ENCODE measurements at places on chromosomes 7 and 10.

GRCh38 chr7:151512353-151512752 is 7.3 kb downstream of the RHEB start:
- DNase-seq, result no peak

- no peak for DNase-seq
These were observed 68.9 kb downstream of the PTPRZ1 start for GRCh38 chr7:121941830-121942229.

- no peak for DNase-seq
These were observed 21.7 kb upstream of the BMPER start for GRCh38 chr7:33883671-33883965.

- DNase-seq, result no peak
These were observed 19.5 kb downstream of the MTPN start for GRCh38 chr7:135957627-135958026.

DNA sequence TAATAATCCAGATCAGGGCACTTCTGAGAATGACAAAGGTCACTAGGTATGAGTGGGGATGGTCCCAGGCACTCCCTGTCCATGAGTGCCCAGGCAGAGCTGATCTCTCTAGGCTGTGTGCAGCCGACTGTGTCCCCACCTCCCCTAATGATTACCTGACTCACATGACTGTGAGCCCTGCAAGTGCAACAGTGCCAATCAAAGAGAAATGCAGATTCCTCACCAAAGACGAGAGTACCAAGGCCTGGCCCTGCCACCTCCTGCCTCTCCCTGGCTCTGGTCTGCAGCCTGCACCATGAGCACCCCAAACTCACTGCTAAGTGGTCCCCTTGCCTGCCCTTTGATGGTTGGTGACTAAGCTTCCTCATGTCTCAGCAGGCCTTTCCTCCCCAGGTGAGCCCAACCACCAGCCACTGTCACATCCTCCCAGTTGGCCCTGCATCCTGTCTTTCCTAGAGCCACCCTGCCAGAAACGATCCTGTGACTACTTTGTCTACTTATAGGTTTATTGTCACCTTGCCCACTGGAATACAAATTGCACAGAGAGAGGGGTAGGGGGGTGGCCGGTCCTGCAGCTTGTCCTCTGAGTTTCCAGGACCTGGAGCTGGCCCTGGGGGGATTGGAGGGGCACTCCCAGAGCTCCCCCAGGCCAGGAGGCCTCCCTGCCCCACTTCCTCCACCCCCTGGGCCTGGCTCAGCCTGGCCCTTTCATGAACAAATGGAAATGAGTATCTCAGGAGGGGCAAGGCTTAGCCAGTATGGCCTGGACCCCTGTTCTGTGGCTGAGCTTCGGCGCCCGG is 22.4 kb upstream of the GDF10 start:
- DNase-seq, result no peak

- DNase-seq, result peak; percentile 13
These were observed 45.9 kb upstream of the ARHGAP12 start for GRCh38 chr10:31974434-31975124.

DNA sequence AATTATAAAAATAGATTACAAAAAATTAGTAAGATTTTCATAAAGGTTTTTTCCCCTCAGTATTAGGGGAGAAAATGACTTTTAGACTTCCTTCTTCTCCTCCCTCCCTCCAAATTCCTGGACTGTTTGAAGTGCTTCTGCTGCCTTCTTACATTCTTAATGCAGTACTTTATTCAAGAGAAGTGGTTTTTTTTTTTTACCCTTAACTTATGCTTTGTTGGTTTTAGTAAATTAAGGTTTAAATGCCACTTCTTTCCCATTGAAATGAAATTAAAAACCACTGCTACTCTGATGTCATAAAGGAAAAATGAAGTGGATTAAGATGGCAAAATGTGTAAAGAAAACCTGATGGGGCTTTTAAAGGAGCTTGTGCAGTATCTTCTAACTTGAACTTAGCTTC is 140.7 kb downstream of the VTI1A start:
- peak; percentile 17 for DNase-seq

GRCh38 chr10:91345716-91346115 is 64.4 kb upstream of the HECTD2 start:
- no peak for DNase-seq

DNA sequence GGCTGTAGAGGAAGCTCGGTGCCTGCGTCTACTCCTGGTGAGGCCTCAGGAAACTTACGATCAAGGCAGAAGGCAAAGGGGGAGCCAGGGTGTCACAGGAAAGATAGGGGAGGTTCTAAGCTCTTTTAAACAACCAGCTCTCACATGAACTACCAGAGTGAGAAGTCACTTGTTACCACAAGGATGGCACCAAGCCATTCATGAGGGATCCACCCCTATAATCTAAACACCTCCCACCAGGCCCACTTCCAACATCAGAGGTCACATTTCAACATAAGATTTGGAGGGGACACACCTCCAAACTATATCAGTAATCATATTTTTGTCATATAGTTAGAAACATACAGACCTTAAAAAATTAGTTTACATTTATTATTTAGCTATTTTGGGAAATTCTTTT is 9.4 kb downstream of the NOC3L start:
- DNase-seq, result no peak

- DNase-seq, result no peak
These were observed 7.6 kb downstream of the BPGM start for GRCh38 chr7:134654104-134654775.

Data from choroid plexus epithelial cell (primary cell).